ENCODE measurements at places on chromosomes 16 and 17.
A peak's percentile ranks its signal among the peaks of the same experiment; 100 is the strongest.

DNA sequence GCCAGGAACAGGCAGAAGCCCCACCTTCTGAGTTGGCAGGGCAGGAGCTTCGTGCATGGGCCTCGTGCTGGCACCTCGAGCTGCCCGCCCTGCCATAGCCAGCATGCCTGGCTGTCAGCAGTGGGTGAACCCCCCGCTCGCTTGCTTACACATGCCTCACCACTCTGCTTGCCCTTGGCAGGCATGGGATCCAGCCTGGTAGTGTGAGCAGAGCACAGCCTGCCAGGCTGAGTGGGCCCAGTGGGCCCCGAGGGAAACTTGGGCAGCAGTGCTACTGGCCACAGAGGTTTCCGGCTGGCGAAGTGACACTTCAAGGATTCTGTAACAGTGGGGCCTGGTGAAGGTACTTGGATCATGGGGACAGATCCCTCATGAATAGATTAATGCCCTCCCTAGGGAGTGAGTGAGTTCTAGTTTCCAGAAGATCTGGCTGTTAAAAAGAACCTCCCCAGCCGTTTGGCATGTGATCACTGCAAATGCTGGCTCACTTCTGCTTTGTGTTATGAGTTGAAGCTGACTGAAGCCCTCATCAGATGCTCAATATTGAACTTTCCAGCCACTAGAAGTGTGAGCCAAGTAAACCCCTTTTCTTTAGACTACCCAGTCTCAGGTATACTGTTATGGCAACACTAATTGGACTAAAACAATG, 114.7 kb downstream of the BCAS3 start:
- DNase-seq, result no peak

- no peak for DNase-seq
These were observed 362.0 kb downstream of the SEC14L1 start for GRCh38 chr17:77502626-77503292.

GRCh38 chr17:40460968-40461731, 17.9 kb downstream of the IGFBP4 start:
- peak; percentile 60 for DNase-seq

GRCh38 chr16:1363501-1364041, 11.8 kb downstream of the GNPTG start:
- peak; percentile 79 for DNase-seq

- DNase-seq, result no peak
These were observed 78.5 kb downstream of the C16orf78 start for GRCh38 chr16:49452108-49452507.

DNA sequence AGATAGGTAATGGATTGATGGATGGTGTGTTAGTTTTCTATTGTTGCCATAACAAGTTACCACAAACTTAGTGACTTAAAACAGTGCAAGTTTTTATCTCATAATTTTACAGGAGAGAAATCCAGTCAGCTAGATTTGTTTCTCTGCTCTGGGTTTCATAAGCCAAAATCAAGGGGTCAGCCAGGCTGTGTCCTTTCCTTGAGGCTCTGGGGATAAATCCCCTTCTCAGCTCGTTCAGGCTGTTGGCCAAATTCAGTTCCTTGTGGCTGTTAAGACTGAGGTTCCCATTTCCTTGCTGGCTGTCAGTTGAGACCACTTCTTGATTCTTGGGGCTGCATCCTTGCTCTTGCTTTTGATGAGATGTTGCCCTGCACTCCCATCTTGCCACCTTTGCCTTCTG, 204.9 kb upstream of the CDH13 start:
- DNase-seq, result no peak

DNA sequence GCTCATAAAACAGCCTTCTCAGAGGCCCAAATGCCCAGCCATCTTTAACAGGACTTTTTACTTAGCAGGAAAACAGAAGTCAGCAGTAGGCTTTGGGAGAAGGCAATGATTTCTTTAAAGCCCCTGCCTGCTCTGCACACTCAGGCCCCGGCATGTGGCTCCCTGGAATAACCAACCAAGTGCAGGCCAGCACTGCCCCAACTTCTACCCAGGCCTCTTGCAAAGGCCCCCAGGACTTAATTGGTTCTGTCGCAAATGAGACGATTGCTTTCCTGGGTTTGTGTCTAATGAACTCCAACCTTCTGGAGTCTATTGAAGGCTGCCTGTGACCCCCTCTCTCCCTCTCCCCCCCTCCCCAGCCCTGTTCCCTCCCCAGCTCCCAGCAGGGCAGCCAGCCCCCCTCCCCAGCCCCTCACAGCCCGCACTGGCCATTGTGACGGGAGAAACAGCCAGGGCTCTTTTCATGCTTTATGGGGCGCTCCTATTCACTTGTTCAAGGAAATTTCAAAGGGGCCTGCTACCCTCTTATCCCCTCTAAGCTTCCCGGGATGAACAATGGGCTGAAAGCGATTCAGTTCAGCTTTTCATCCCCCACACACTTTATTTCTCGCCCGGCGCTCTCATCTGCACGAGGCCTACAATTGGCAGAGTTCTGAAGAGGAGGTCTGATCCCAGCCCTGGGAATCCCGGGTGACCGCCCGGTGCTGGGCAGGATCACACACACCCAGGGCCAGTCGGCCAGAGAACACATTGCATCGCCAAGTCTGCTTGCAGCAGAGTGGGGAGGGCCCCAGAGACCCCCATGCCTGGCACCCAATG, 15.5 kb downstream of the AXIN2 start:
- no peak for DNase-seq

- no peak for DNase-seq
These were observed 168.0 kb downstream of the AATF start for GRCh38 chr17:37116671-37117185.

DNA sequence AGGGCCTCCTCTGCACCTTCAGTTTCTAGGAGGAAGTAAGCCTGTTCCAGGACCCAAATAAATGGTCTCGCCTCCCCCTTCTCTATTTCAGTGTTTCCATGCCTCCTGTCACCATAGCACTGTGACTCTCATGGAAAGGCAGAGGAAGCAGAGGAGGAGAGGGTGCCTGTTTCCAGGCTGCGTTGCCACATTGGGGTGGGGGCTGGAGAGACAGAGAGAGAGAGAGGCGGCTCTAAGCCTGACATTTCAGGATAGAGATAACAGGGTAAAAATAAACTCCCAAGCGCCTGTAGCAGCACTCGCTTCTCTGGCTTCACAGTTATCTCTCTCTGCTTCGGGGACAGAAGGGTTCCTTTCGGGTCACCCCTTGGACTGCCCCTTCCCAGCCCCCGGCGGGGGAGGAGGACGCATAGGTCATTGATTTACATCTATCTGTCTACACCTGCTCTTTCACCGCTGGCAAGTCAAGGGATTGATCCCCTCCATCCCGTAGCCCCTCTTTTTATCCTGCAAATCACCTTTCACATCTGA, 71.2 kb upstream of the MRTFB start:
- no peak for DNase-seq

- DNase-seq, result no peak
These were observed 20.5 kb downstream of the NSMCE1 start for GRCh38 chr16:27248036-27248435.

- peak; percentile 68 for DNase-seq
These were observed 15.4 kb upstream of the KATNB1 start for GRCh38 chr16:57720142-57720575.

- no peak for DNase-seq
These were observed 65.6 kb downstream of the SMG6 start for GRCh38 chr17:2237950-2238349.

DNA sequence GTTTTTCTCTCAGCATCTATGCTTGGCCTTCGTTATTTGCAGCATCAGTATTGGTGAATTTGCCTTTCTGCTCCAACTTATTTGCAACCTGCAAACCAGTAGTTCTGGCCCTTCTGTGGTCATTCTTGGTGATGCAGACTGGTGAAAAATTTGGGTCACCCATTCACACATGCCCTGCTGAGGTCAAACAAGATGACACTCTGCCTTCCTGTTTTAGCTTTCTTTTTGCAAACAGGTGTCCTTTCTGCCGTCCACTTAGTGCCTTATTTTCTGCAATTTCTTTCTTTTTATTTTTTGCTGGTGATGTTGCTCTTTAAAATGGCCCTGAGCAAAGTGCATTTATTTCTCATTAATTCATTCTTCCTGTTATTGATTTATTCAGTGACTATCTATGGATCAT, 31.3 kb downstream of the PLCG2 start:
- DNase-seq, result no peak

GRCh38 chr17:27285516-27285915, 8.4 kb upstream of the WSB1 start:
- DNase-seq, result no peak

GRCh38 chr17:45052052-45052772, 780 bp upstream of the DCAKD start:
- no peak for DNase-seq

DNA sequence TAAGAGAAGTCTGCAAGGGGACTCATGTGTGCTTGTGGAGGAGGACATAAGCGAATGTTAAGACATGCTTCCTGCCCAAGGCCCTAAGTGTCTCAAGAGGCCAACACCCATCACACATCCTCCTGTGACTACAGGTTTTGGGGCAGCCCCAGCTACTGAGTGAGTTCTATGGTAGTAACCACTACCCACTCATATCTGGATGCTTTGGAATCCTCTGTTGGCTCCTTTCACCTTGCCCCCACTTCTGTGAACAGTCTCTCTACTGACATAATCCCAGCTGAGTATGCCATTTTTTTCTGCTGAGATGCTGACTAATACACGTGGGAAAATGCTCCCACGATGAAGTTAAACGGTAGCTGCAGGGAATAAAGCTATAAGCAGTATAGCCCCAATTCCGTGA, 153.5 kb downstream of the VPS53 start:
- peak; percentile 43 for DNase-seq

- no peak for DNase-seq
These were observed 41.3 kb downstream of the MRM3 start for GRCh38 chr17:823501-823902.

DNA sequence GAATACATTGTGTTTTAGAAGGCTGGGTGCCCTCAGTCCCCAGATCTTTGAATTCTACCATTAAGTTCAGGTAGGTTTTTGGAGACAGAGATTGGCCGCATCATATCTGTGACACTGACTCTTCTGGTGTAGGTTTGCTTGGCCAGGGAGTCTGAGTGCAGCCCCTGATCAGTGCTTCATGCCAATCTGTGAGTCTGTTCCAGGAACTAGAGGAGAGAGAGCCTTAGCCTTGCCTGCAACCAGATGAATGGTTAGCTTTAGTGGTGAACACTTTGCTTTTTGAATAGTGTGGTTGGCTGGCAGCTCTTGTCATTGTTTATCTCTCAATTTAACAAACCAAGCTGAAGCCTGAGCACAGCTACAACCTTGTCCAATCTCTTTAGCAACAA, 87.8 kb downstream of the PLXDC1 start:
- peak; percentile 17 for DNase-seq

DNA sequence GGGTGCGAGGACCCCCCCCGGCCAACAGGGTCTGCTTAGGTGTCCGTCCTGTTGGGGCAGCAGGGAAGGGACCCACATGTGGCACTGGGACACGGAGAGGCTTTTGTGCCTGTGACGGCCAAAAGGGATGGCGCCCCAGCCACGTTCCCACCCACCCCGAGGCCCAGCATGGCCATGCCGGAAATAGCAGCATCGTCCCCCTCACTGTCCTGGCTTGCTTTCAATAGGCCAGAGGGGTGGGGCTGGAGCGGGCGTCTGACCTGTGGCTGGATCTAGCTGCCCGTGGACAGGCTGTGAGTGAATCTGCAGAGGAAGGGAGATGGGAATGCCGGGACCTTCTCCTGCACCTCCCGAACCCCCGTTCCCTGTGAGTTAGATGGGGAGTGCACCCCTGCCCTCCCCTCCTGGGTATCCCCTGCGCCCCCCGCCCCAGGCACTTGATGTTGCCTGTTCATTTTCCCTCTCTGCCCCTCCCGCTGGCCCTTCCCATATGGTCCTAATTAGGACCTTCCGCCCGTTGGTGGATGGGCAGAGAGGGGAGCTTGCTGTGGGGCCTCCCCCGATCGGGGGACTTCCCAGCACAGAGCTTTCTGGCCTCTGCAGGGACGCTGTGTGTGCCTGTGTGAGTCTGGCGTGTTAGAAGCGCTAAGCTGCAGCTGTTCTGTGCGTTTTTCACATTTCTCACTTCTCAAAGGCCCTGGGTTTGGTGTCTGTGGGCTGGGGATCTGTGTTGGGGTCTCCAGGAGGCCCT, 292.8 kb downstream of the SEC14L1 start:
- peak; percentile 76 for DNase-seq

GRCh38 chr17:73066148-73066884, 26.2 kb downstream of the SLC39A11 start:
- no peak for DNase-seq

- DNase-seq, result peak; percentile 87
These were observed 9.8 kb upstream of the TBX2 start for GRCh38 chr17:61389670-61390478.

DNA sequence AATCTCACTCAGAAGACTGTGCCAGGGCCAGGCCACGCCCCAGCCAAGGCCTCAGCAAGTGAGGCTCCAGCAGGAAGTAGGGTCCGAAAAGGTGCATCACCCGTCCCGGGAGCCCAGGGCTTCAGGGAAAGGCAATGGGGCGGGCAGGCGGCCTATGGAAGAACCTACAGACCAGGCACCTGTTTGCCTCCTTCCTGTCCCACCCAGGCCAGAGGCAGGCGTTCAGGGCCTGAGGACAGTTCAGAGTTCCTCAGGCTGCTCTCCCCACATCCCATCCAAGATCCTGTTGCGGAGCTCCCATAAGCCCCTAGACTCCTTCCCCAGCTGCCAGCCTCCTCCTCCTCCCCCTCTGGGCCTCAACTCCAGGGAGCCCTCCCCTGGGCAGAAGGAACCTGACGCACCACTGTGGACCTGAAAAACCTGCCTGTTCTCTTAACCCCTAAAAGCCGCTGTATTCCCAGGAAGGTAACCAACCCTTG, 2.3 kb downstream of the CLUH start:
- DNase-seq, result peak; percentile 67

DNA sequence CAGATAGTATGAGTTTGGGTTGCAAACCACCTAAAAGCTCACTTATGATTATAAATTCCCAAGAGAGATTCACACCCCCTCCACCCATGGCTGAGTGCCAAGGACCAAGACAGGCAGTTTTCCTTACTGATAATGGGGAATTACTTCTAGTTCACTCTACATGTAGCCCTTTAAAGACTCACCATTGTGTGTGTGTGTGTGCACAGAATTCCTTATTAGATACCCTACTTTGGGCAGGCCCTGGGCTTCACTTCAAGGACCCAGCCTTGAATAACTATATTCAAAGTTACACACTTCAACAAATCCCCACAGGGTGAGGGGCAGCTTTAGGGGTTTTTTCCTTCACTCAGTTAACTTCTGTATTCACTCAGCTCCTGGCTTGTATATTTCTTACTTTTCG, 143.5 kb downstream of the MYO1D start:
- no peak for DNase-seq

DNA sequence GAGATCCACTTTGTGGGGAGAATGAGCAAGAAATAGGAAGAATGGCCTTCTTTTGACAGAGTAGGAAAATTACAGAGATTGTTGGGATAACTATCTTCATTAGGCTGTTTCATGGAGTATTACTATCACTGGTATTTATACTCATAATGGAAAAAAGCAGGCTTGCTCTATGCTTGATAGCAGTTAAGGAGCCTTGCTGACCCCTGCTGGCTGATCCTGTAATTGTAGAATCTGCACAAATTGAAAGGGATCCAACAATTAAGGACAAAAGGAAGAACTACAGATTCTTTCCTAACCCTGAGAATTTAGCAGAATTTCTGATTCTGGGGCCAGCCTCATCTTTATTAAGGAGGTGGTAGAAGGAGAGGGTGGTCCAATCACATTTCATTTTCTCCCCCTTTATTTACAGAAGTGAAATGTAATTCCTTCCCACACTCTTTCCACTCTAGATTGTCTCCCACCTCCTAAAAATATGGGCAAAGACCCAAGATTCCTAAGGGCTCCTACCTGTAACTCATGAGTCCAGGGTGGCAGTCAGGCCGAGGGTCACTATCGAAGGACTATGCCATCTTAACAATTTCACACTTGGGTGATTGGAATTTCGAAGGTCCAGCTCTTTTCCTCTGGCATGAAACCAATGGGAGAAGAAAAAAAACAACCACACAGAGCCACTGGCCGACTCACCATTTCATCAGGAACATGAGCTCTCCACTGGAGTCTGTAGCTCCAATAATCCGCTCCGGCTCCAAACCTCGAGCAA, 26.3 kb downstream of the NFE2L1 start:
- peak; percentile 72 for DNase-seq

All from GM03348 (cell line).